Bone marrow (tissue), 2 donors: ENCODE measurements at places on chromosomes 16 and 17.

GRCh38 chr17:64491994-64492393 lies 4.9 kb downstream of the POLG2 start:
- DNase-seq: no peak

DNA sequence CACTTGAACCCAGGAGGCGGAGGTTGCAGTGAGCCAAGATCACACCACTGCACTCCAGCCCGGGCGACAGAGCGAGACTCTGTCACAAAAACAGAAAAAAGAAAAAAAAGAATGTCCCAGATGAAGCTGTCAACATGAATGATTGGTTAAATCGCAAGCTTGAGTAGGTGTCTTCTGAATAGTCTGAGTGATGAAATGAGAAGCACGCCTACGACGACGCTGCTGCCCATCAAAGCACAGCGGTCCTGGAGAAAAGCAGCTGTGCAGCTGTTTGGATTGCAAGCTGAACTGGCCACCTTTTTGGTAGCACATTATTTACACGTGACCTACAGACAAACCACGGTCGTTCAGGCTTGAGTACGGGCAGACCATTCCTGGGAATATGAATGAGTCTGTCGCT lies 12.5 kb downstream of the ADCY9 start:
- no peak for DNase-seq

GRCh38 chr17:54544249-54544648 lies 356.4 kb upstream of the TOM1L1 start:
- no peak for DNase-seq

DNA sequence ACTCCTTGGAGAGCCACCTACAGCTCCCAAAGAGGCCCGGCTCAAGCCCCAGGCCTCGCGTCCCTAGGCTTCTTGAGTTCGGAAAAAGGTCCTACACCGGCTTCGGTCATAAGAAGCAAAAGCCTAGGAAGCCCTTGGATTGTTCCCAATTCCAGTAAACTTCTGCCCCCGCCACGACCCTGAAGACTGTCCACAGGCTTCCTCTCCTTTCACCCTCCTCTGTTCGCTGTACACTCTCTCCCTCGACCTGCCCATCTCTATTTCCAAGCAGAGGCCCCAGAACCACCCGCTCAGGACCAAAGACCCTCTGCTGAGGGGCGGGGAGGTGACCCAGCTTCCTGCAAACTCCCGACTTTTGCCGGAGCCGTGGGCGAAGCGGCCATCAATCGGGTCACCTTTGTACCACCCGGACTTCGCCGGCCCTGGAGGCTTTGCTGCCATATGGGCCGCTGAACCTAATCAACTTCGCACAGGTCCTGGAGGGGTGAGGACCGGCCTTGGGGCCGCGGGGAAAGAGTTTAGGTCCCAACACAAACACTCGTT lies 2.7 kb downstream of the HOXB2 start:
- peak; percentile 58 for DNase-seq

DNA sequence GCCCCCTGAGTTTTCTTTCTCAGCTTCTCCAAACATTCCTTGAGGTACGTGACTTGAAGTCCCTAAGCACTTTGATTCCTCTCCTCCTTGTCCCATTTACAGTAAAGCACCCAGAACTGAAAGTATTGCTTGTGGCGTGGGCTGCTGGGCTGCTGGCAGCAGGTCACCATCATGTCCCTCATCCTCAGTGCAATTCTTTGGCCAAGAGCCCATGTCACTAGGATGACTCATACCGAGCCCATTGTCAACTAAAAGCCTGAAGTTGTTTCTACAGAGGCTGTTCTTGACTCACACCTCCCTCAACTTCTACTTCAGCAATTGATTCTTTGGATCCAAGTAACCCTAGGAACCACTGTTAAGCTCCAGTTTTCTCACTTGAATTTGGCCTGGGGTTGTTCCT lies 54.3 kb downstream of the KPNA2 start:
- DNase-seq: no peak

GRCh38 chr17:20935740-20936139 lies 107.1 kb downstream of the USP22 start:
- DNase-seq: no peak

GRCh38 chr16:2810651-2811050 lies 6.4 kb upstream of the PRSS21 start:
- DNase-seq: no peak

DNA sequence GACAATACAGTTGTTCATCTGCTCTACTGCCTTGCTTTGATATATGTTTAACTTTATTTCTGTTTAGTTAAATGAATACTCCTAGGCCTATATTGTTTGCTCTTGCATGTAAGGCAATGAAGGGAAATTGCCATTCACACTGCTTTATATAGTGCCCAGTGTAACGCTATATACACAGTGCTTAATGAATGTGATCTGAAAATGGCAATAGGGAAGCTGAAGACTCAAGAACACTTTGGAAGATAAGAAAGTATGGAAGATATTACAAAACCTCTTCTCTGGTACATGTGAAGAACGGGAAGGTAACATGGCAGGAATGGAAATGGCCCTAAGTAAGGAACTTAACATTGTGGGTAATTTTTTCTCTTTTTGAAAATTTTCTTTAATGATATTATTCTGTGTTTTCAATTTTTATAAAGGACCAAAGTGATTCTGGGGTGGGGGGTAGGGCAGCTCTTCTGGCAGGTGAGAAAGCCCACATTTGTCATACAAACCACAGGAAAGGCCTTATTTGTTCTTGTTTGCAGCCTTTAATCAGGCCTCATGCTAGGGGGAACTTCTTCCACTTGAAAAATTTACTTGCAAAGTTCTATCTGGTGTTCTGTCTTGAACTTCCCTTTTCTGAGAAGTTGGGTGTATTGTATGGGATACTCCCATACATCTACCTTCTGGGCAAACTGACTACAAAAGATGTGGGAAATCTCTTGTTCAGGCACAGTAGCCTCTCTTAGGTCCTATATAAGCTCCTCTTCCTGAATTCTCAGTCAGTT lies 100.8 kb upstream of the CORO6 start:
- DNase-seq: no peak

DNA sequence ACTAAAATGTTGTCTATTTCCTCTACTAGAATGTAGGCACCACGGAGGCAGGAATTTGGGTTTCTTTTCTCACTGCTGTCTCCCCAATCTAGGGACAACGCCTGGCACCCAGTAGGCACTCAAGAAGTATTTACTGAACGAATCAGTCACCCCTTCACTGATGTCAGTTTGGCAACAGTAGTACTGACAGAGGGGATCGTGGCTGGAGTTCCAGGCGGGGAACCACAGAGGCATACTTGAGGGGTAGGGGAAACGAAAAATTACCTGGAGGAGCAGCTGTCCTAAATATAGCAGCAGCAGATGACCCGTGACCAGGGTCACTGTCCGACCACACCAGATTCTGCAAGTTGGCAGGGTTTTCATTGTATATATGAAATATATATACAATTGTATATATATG lies 33.3 kb downstream of the TRIM25 start:
- DNase-seq: no peak

DNA sequence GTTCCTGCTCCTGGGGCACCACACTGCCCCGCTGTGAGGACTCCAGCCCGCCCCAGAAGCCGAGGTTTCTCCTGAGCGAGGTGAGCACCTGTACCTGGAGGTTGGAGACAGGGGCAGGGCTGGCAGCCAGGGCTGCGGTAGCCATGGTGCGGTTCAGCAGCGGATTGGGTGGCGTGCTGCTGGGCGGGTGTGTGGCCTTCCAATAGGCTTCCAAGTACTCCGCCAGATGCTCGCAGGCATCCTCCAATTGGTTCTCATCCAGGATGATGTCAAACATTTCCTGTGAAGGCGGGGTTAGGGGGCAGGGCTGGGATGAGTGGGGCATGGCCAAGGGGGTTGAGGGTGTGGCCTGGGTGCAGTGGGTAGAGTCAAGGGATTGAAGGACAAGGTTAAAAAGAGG lies 11.3 kb upstream of the ARL5C start:
- no peak for DNase-seq

- DNase-seq: no peak
These were observed 5.0 kb upstream of the FOXF1 start for GRCh38 chr16:86505185-86505898.

DNA sequence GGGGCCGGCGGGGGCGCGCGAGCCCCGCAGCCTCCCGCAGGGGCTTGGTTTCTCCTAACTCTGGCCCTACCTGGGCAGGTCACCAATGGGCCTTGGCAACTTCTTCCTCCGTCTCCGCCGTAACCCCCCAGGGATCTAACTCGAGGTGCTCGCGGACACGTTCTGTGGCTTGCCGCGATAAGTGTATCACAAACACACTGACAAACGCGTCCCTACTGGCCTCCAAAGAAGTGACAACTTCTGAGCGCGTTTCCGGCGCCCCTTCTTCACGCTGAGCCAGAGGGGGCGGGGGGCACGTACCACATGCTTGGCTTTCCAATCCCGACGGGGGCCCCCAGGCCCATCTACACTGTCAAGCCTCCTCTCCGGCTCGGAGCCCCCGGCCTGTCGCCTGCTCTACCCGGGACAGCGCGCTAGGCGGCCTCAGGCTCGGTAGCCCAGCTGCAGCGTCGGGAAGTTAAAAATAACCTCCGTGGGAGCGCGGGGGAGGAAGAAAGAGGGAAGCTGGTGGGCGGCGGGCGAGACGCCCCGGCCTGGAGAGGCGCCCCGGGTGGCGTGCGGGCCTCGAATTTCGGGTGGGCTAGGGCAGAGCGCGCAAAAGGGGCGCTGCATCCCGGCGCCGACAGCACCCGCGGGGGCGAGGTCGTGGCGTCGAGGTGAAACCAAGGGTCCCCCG lies 725 bp upstream of the SPHK1 start:
- DNase-seq: peak; percentile 54

- no peak for DNase-seq
These were observed 3.2 kb downstream of the CBX2 start for GRCh38 chr17:79781012-79781650.

- DNase-seq: no peak
These were observed 187.0 kb downstream of the ZFHX3 start for GRCh38 chr16:72860726-72861562.

- DNase-seq: no peak
These were observed 1.2 kb upstream of the NCBP3 start for GRCh38 chr17:3847165-3847670.

GRCh38 chr17:76623271-76624146 lies 20.0 kb downstream of the ST6GALNAC1 start:
- peak; percentile 60 for DNase-seq

DNA sequence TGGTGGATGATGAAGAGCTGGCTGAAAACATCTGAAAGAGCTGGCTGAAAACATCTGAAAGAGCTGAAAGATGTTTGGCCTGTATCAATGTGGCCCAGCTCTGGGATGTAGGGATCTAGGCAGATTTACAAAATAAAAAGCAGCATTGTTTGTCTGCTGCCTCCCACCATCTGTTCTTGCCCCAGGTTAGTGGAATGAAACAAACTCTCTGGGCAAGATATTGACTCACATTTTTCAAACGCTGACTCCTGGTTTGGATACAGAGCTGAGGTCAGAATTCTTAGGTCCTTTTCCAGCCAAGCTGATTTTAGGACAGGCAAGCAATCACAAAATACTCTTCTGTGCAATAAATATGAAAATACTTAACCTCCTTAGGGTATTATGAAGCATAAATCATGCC lies 139.0 kb downstream of the STX8 start:
- no peak for DNase-seq

DNA sequence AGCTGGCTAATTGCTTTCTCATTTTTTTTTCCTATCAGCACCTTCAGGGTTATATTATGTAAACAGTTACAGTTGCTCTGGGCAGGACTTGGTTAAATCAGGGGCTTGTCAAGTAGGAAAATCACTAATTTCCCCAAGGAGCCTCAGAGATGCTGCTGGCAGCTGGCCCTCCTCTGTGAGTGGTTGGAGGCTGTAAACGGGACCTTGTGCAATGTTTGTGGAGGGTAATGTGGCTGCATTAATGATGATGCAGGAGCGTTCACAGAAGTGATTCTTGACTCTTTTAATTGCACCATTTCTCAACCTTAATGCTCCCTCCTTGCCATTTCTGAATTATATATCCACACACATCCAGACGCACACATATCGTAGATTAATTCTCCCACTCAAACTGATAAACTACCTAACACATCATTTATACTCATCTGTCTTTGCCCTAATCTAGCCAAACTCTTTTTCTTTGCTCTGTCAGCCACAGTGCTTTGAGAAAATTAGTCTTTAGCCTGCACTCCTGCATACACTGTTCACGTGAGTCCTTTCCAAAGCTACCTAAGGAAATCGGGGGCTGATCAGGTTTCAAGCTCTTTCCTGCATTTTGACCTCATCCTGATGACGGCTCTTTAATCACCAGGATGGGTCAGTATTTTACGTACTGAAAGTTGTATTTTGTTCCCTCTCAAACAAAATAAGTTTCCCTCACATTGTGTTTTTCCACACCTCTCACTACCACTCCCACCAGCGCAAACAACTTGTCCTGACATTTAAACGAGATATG lies 154.4 kb upstream of the PIRT start:
- DNase-seq: no peak

DNA sequence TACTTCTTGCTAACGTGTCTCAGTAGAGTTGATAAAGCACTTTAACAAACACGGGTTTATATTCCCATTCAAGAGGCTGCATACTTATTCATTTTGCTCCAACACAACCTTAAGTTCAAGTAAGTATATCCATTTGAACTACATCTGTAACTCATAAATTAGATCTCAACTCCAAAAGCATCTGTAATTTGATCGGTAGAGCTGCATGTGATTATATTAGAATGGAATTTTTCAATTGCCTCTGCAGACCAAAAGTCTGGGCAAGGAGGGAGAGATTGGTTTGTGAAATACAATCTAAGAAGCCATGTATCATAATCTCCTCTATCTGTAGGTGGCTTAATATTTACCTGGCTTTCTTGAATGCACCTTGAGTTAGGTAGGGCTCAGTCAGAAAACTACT lies 371.0 kb downstream of the RBFOX1 start:
- DNase-seq: no peak

GRCh38 chr17:82092094-82092586 lies 5.9 kb downstream of the FASN start:
- no peak for DNase-seq

DNA sequence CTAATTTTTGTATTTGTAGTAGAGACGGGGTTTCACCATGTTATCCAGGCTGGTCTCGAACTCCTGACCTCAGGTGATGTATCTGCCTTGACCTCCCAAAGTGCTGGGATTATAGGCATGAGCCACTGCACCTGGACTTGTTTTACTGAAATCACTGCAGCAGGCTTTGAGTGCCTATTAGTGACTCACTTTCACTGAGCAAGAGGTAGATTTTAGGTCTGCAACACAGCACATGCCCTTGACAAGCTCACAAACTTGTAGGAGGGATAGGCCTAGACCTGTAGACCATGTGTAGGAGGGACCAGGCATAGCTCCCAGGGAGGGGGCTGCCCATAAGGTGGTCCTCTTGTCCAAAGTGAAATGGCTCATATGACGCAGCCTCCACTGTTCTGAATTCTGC lies 27.0 kb upstream of the RPTOR start:
- no peak for DNase-seq
